ENCODE measurements at places on chromosomes 12 and 14.
A peak's percentile ranks its signal among the peaks of the same experiment; 100 is the strongest.

GRCh38 chr12:89062996-89063395 is 289.3 kb downstream of the DUSP6 start:
- DNase-seq: no peak

DNA sequence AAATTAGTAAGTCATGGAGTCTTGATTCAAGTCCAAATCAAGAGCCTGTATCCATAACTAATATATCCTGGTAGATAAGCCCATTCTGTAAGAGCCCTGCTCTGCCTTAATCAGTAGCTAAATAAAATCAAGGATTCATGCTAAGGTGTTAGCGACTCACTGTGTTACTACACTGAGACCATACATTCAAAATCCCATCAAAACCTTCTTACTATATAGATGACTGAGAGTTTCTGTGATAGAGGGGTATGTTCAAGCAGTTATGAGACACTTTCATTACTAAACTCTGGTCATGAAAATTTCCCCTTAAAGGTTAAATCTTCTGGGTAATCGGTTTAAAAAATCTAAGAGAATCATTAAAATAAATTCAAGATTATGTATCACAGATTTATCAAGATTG is 78.5 kb downstream of the MDGA2 start:
- no peak for DNase-seq

DNA sequence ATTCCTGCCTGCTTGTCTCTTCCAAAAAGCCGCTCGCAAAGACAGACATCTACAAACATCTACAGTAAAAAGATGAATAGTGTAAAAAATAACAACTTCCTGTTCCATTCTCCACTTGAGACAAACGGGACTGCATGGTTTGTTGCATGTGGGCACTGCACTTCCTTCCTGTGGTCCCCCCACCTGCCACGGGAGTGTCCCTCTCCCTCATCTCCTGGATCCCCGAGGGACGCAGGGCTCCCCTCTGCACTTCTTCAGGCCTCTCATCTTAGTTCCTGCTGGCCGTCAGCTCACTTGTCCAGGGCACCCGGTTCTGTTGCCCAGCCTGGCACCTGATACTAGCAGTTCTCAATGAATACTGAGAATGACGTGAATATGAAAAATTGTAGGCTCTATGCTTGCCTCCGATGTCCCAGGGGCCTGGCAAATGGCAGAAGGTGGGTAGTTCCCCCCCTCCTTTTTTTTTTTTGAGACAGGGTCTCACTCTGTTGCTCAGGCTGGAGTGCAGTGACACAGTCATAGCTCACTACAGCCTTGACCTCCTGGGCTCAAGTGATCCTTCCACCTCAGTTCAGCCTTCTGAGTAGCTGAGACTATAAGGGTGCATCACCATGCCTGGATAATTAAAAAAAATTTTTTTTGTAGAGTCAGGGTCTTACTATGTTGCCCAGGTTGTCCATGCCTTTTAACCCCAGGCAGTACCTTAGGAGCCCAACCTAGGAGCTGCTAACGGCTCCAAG is 3.5 kb upstream of the KLC1 start:
- DNase-seq: peak; percentile 58

- DNase-seq: no peak
Observed at GRCh38 chr12:48175613-48176416, 7.6 kb upstream of the CCDC184 start.

DNA sequence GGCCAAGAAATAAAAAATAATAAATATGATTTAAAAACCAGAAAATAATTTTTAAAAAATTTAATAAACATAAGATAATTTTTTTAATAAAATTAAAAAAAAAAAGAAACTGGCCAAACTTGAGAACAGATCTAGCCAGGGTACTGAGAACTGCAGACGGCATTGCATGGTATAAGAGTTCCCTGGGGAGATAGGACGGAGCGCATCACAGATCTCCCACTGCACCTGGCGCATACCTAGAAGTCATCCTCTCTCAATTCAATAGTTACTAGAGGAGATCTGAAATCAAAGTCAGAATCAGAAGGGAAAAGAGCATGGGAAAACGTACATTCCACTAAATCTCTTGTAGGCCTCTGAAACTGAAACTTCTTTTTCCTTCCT is 58.9 kb upstream of the BCL2L14 start:
- DNase-seq: no peak

DNA sequence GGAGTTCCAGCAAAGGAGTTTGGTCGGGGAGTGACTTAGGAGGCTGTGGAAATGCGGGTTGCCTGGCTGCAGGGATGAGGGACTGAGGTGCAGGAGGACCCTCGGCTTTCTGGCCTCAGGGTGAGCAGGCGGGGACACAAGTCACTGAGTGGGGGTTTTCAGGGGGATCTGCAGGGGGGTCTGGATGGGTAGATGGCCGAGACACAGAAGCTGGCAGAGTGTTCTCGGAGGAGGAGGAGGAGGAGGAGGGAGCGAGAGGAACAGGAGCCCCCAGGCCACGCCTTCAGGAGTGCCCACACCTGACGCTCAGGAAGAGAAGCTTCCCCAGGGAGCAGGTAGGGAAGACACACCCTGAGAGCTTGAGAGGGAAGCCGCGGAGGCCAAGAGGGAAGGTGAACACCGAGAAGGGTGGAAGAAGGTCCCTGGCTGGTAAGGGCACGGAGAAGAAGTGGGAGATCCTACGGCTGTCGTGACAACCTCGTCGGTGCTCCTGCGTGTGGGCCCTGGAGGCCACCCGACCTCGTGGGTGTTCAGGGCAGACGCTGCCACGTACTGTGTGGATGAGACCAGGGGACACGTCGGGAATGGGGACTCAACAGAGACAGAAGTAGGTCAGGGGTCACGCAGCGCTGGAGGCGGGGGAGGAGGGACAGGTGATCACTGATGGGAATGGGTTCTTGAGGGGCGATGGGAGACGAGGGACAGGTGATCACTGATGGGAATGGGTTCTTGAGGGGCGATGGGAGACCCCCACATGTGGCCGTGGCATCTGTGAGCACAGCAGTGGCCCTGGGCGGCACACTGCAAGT is 109.4 kb downstream of the PIWIL1 start:
- no peak for DNase-seq

- no peak for DNase-seq
Observed at GRCh38 chr14:91338379-91338778, 79.2 kb downstream of the CCDC88C start.

- no peak for DNase-seq
Observed at GRCh38 chr12:116964054-116965050, 53.6 kb downstream of the FBXW8 start.

DNA sequence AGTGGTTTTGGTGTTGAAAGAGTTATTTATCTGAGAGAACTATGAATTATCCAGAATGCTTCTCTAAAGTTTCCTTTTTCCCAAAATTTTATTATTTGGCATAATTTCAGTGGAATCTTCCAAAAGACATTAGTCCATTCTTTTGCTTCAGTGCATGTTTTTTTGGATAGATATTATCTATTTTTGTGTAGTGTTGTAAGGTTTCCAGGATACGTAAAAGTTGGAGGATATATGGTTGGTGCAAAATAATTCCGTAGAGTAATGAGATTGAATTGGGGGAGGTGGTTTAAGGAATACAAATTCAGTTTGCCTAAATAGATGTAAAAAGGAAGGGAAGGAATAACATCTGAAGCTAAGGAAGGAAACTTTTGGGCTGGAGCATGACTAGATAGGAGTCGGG is 186.6 kb downstream of the RGS6 start:
- no peak for DNase-seq

- no peak for DNase-seq
Observed at GRCh38 chr12:58873496-58873895, 46.8 kb downstream of the LRIG3 start.

GRCh38 chr12:109840305-109841074 is 7.3 kb upstream of the TRPV4 start:
- DNase-seq: no peak
